ENCODE measurements at places on chromosomes 12 and 14. TPM values are rescaled to one million over a fixed set of nuclear protein-coding genes. Genes with fewer than 3 reads are reported as not detected.
A peak's percentile ranks its signal among the peaks of the same experiment; 100 is the strongest.

TEX22 gene
- 0.11 TPM for total RNA-seq

CLEC9A gene
- not detected for total RNA-seq

LALBA gene
- total RNA-seq: not detected

RASAL1 gene
- total RNA-seq: not detected

AJUBA gene
- total RNA-seq: 125 TPM

AQP2 gene
- total RNA-seq: not detected

MUCL1 gene
- total RNA-seq: not detected

RAB3IP gene
- 20.0 TPM for total RNA-seq

FLVCR2 gene
- 0.39 TPM for total RNA-seq

DNA sequence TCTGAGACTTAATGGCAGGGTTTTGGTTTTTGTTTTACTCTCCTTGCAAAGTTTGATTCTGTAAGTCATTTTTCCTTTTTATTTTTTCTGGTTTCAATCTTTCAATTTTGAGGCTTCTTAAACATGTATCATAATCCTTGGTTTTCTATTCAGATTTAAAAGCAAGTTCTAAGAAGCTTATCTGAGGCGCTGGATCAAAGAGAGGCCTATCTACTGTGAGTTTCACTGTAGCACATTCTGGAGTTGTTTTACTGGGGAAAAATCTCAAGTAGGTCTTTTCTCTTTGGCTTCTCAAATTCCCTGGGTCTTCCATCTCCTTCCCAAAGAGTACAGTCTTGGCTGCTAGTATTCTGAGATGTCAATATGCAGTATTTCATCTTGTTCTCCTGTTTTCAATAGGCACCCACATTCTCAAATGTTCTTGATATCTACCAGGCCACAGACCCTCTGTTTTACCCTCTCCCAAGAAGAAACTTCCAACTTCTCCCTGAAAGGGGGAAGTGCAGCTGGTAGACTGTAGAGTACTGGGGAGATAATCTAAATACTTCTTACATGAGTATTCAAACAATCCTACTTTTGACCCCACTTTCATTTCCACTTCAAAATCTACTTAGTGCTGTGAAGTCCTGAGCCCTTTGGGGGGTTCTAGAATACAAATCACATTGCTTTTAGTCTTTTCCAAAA, 10.9 kb upstream of the CATSPERB start:
- no peaks in the 10 kb centered on the region for H3K27me3 ChIP-seq
- no peak for DNase-seq
- H3K4me3 ChIP-seq: no peak overlapping the region
- no peak overlapping the region for H3K27ac ChIP-seq
- no peaks in the 10 kb centered on the region for H3K4me1 ChIP-seq

- H3K27ac ChIP-seq: peak overlapping the region; percentile 82
- H3K36me3 ChIP-seq: peaks cover 37% of the 10 kb centered on the region
- peaks cover 83% of the 10 kb centered on the region for H3K4me1 ChIP-seq
- no peaks in the 10 kb centered on the region for H3K27me3 ChIP-seq
- H3K4me3 ChIP-seq: no peak overlapping the region
- peak; percentile 90 for DNase-seq
Measured at GRCh38 chr14:96249029-96249428, 7.0 kb upstream of the BDKRB1 start.

GRCh38 chr12:31324116-31324844, 1.7 kb downstream of the SINHCAF start:
- peak; percentile 71 for DNase-seq
- no peaks in the 10 kb centered on the region for H3K27me3 ChIP-seq
- H3K4me3 ChIP-seq: peak overlapping the region; percentile 76
- peaks cover 21% of the 10 kb centered on the region for H3K4me1 ChIP-seq
- peaks cover 7% of the 10 kb centered on the region for H3K36me3 ChIP-seq

DNA sequence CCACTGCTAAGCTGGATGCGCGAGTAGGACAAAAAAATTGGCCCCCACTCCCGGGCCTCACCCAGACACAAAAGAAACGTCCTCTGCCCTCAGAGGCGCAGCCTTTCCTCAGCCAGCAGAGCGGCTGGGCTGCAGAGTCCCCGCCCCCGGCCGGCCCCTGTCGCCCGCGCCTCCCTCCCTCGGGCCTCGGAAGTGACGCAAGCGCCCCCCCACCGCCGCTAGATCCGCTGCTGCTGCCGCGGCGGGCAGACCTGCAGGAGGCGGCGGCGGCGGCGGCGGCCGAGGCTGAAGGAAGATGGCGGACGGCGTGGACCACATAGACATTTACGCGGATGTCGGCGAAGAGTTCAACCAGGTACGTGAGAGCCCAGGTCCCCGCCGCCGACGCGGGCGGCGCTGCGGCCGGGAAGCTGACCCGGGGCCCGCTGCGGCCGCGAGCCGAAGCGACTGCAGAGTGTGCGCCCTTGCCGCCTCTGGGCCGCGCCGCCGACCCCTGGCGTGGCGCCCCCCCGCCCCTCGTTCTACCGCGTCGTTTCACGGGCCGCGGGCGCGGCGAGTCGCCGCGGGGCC, at the start of gene CPSF6:
Gene CPSF6 (plus strand): TSS at position 218 of the 570 bp plus-strand sequence. CDS start 78 bp downstream, at position 296.
- no peaks in the 10 kb centered on the region for H3K27me3 ChIP-seq
- H3K36me3 ChIP-seq: peaks cover 15% of the 10 kb centered on the region
- DNase-seq: peak; percentile 86
- peak within 1 kb of the TSS; percentile 74 for H3K27ac ChIP-seq
- H3K4me3 ChIP-seq: peak within 1 kb of the TSS; percentile 99

DNA sequence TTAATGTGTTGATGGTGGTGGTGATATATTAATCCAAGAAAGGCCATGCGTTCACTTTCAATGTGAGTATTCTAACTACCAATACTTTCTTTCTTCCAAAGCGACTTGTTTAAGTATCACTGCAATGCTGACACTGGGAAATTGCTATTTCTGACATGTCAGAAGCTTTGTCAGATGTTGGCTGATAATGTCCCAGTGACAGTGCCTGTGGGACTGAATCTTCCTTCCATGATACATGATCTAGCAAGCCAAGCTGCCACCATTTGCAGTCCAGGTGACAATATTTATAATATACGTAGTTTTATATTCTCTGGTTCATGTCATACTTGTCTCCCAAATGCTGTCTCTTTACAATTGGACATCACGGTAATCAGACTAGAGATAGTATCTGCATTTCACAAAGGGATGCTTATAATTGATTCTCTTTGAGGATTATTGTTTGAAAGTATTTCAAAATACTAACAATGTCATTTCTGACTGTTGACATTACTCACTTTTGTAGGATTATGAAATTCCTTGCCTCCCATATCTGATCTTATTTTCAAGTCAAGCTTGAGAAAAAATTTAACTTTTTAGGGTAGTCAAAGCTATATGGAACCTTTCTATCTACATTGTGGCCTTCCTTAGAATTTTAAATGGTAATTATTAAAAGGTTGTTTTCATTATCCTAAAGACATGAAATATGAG, 57.3 kb downstream of the KNTC1 start:
- no peak overlapping the region for H3K27ac ChIP-seq
- H3K27me3 ChIP-seq: no peaks in the 10 kb centered on the region
- no peaks in the 10 kb centered on the region for H3K4me1 ChIP-seq

- DNase-seq: peak; percentile 18
- no peaks in the 10 kb centered on the region for H3K27me3 ChIP-seq
- peaks cover 5% of the 10 kb centered on the region for H3K4me1 ChIP-seq
- no peak overlapping the region for H3K27ac ChIP-seq
- no peak overlapping the region for H3K4me3 ChIP-seq
Measured at GRCh38 chr12:39230086-39230485, 212.8 kb downstream of the KIF21A start.

GRCh38 chr12:5430641-5431603, 986 bp upstream of the NTF3 start:
- H3K4me3 ChIP-seq: no peak overlapping the region
- H3K27me3 ChIP-seq: peaks cover 65% of the 10 kb centered on the region
- H3K4me1 ChIP-seq: peaks cover 24% of the 10 kb centered on the region
- DNase-seq: no peak
- no peak overlapping the region for H3K27ac ChIP-seq
- H3K36me3 ChIP-seq: no peaks in the 10 kb centered on the region

DNA sequence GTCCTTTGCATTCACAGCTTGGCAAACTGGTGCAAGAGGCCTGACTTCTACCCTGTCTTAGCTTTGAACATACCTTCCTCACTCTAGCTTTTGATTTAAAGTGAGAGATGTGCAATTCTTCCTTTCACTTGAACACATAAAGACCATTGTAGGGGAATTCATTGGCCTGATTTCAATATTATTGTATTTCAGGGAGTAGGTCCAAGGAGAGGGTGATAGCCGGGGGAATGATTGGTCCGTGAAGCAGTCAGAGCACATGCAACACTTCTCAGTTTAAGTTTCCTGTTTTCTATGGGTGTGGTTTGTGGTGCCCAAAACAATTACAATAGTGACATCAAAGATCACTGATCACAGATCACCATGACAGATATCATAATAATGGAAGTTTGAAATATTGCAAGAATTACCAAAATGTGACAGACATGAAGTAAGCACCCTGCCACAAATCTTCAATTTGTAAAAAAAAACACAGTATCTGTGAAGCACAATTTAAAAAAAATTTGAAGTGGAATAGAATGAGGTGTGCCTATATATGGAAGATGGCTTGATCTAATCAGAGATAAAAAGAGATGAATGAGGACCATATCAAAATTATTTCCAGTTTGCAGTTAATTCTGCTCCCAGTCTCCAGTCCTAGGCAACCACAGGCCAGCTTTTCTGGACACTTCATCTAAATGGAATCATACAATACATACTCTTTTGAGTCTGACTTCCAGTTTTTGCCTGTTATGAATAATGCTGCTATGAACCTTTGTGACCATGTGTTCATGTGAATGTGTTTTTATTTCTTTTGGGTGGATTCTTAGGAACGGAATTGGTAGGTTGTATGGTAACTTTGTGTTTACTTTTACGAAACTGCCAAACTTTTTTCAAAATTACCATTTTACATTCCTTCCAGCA, 23.2 kb downstream of the BORCS5 start:
- H3K36me3 ChIP-seq: peaks cover 3% of the 10 kb centered on the region
- no peaks in the 10 kb centered on the region for H3K27me3 ChIP-seq
- no peak overlapping the region for H3K27ac ChIP-seq
- H3K4me1 ChIP-seq: no peaks in the 10 kb centered on the region
- no peak overlapping the region for H3K4me3 ChIP-seq

DNA sequence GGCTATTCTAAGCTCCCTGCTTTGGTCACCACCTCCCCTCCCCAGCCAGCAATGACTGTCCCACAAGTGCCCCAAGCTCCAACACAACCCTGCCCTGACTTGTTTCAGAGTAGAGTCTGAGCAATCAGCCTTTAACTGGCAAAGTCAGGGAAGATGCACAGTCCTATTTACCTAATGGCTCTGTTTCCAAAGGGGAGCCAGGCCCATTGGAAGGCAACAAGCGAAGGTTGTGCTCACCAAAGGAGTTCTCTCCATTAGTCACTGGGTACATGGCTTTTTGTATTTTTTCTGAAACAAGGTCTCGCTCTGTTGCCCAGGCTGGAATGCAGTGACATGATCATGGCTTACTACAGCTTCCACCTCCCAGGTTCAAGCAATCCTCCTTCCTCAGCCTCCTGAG, 267.1 kb upstream of the CRY1 start:
- H3K4me3 ChIP-seq: no peak overlapping the region
- no peak overlapping the region for H3K27ac ChIP-seq
- no peaks in the 10 kb centered on the region for H3K27me3 ChIP-seq

GRCh38 chr12:6376079-6376869, 911 bp upstream of the SCNN1A start:
- no peak overlapping the region for H3K4me3 ChIP-seq
- DNase-seq: peak; percentile 73
- H3K4me1 ChIP-seq: peaks cover 39% of the 10 kb centered on the region
- no peaks in the 10 kb centered on the region for H3K27me3 ChIP-seq
- H3K27ac ChIP-seq: peak overlapping the region; percentile 43

DNA sequence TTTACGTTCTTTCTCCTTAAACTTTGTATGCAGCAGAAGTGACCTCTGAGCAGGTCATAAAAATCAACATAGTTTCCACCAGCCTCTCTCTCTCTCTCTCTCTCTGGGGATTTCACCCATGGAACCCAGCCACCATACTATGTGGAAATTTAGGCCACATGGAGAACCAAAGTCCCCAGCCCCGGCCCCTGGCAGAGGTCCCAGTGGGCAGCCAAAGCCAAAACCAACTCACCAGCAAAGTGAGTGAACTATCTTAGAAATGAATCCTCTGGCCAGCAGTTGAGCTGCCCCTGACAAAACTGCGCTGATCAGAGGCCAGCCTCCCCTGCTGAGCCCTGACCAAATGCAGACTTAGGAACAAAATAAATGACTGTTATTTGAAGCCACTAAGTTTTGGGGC, 9.2 kb downstream of the DUSP6 start:
- H3K27me3 ChIP-seq: no peaks in the 10 kb centered on the region
- H3K27ac ChIP-seq: no peak overlapping the region
- peaks cover 8% of the 10 kb centered on the region for H3K4me1 ChIP-seq

DNA sequence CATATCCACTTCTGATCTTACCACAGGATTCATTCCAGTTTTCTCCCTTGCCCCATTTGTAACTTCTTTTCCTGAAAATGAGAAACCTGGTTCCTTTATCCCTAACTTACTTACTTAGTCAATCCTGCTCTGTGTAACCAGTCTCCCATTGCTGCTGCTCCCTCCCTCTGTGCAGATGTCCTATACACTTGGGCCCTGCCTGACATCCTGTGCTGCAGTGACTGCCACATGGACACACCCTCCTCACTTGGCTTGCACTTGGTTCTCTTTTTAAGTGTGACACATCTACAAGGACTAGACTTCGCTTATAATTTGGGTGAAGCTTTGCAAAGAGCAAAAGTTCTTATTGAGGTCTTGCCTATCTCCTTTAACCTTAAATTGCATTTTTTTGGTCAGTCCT, 51.4 kb downstream of the FGD4 start:
- no peak overlapping the region for H3K4me3 ChIP-seq
- H3K4me1 ChIP-seq: peaks cover 15% of the 10 kb centered on the region
- H3K27me3 ChIP-seq: no peaks in the 10 kb centered on the region
- H3K27ac ChIP-seq: no peak overlapping the region

DNA sequence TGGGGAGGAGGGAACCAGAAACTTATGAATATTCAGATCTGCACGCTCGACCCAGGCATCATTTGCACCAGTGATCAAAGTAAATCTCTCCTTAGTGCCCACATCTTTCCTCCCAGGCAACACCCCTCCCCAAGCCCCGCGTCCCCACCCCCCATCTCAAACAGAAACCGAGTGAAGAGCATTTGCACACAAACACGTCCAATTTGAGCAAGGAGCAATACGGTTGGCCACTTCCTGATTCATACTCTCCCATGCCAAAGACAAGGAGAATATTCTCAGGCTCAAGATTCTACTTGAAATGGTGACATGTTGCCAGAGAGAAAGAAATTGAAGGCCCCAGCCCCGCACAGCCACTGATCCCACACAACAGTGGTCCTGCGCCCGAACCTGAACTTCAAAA, 7.1 kb downstream of the FOXN3 start:
- no peaks in the 10 kb centered on the region for H3K27me3 ChIP-seq
- H3K4me3 ChIP-seq: no peak overlapping the region
- H3K36me3 ChIP-seq: peaks cover 27% of the 10 kb centered on the region

GRCh38 chr12:97321621-97322020, 141.0 kb upstream of the RMST start:
- no peaks in the 10 kb centered on the region for H3K36me3 ChIP-seq
- H3K4me1 ChIP-seq: no peaks in the 10 kb centered on the region
- no peak overlapping the region for H3K4me3 ChIP-seq
- H3K27ac ChIP-seq: no peak overlapping the region
- H3K27me3 ChIP-seq: peaks cover 5% of the 10 kb centered on the region

GRCh38 chr12:65449400-65449799, 170.9 kb downstream of the MSRB3 start:
- H3K27me3 ChIP-seq: no peaks in the 10 kb centered on the region
- no peak for DNase-seq
- peaks cover 7% of the 10 kb centered on the region for H3K36me3 ChIP-seq
- H3K27ac ChIP-seq: peak overlapping the region; percentile 16
- H3K4me3 ChIP-seq: no peak overlapping the region
- H3K4me1 ChIP-seq: peaks cover 25% of the 10 kb centered on the region

GRCh38 chr12:125210104-125210755, 145.0 kb downstream of the AACS start:
- no peak overlapping the region for H3K27ac ChIP-seq
- DNase-seq: no peak
- no peaks in the 10 kb centered on the region for H3K4me1 ChIP-seq
- H3K36me3 ChIP-seq: no peaks in the 10 kb centered on the region
